Camera-type eye (tissue), 1 donor: ENCODE measurements at places on chromosomes 13 and 19. TPM values are rescaled to one million over a fixed set of nuclear protein-coding genes. Genes with fewer than 3 reads are reported as not detected.

MBD3L3 gene
- total RNA-seq: not detected

ZNF180 gene
- total RNA-seq: 17.6 TPM

SERP2 gene
- total RNA-seq: 12.5 TPM

ELSPBP1 gene
- 1.5 TPM for total RNA-seq

TNFSF9 gene
- 0.44 TPM for total RNA-seq
